ENCODE measurements at places on chromosomes 5 and 9.

GRCh38 chr9:82410306-82410705, 421.7 kb downstream of the SPATA31D1 start:
- DNase-seq = no peak

DNA sequence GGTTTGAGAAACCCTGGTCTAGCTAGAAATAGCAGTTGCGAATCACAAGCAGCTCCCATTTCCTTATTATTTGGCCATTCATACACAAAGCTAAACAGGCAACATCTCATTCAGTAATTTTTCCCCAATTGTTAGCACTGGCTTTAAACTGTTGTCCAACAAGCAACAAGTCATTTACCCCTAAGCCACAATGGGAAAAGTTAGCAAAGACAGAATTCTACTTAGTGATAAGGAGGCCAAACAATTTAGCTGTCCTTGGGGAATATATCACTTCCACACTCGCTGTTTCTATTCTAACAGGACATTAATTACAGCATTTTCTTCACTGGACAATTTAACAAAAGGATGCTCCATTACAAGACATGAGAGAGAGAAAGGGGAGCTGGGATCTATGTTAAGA, 2.8 kb downstream of the MYO10 start:
- DNase-seq = no peak

- DNase-seq = no peak
These were observed 30.2 kb downstream of the BRINP1 start for GRCh38 chr9:119339056-119339455.

DNA sequence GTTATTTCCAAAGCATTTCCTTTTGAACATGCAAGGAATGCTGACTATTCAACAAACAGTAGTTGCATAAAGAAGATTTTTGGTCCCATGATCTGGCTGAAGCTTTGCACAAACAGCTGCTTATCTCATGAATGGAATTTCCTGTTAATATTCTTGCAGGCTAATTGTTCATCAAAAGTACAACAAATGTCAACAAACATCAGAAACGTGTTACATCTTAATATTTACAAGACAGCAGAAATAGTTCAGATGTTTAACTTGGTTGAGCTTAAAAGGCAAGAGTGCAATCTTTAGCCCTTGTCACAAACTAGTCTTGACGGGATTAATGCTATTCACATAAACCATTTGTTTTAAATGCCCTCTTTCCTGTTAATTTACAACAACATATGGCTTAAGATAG, 47.9 kb upstream of the BASP1 start:
- no peak for DNase-seq

GRCh38 chr9:114449236-114449635, 56.0 kb downstream of the WHRN start:
- no peak for DNase-seq

GRCh38 chr5:116525674-116526073, 48.9 kb downstream of the SEMA6A start:
- DNase-seq = no peak

DNA sequence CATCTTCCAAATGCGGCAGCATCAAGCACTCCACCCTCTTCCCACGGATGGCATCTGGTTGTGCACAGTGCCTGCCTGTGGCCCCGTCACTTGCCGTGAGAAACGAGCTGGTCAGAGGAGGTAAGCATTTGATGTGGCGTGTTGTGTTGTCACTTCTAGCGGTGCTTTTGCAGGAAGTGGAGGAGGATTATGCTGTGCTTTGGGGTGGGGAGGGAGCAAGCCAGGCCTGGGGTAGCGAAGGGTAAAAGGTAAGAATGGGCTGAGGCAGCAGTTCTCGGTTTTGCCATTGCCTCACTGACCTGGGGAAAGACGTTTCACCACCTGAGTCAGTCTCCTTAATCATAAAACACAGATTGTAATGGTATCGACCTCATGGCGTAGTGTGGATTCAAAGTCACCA, 2.3 kb upstream of the POMT1 start:
- no peak for DNase-seq

DNA sequence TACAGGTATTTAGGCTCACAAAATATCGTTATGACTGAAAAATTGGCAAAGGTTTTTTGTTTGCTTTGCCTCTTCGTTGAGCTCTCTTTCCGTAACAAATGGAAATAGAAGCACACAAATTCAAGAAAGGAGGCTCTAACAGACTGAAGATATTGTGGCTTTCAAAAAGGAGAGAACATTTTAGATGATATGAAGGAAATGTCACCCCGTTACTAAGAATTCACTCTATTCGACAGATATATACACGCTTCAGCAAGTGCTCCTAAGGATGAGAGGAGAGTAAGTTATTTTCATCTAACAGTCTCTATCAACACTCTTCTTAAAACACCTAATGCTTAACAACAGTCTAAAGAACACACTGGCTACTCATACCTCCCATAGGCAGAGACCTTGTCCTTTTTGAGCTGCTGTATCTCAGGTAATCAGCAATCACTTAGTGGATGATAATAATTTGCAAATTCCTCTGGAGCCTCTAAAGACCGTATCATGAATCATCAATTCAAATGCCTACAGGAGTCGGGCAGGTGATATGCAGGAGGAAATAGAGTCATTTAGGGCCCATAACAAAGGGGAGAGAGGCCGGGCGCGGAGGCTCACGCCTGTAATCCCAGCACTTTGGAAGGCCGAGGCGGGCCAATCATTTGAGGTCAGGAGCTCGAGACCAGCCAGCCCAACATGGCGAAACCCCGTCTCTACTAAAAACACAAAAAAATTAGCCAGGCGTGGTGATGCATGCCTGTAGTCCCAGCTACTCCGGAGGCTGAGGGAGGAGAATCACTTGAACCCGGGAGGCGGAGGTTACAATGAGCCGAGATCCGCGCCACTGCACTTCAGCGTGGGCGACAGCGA, 1.4 kb upstream of the HSDL2 start:
- DNase-seq = peak; percentile 36

- no peak for DNase-seq
These were observed 50.5 kb upstream of the FCN1 start for GRCh38 chr9:134968011-134968822.

- no peak for DNase-seq
These were observed 186.3 kb downstream of the SGCD start for GRCh38 chr5:156513123-156513815.

GRCh38 chr5:150645070-150645700, 4.7 kb downstream of the SYNPO start:
- no peak for DNase-seq

GRCh38 chr5:1103505-1104326, 8.1 kb downstream of the SLC12A7 start:
- DNase-seq = no peak

DNA sequence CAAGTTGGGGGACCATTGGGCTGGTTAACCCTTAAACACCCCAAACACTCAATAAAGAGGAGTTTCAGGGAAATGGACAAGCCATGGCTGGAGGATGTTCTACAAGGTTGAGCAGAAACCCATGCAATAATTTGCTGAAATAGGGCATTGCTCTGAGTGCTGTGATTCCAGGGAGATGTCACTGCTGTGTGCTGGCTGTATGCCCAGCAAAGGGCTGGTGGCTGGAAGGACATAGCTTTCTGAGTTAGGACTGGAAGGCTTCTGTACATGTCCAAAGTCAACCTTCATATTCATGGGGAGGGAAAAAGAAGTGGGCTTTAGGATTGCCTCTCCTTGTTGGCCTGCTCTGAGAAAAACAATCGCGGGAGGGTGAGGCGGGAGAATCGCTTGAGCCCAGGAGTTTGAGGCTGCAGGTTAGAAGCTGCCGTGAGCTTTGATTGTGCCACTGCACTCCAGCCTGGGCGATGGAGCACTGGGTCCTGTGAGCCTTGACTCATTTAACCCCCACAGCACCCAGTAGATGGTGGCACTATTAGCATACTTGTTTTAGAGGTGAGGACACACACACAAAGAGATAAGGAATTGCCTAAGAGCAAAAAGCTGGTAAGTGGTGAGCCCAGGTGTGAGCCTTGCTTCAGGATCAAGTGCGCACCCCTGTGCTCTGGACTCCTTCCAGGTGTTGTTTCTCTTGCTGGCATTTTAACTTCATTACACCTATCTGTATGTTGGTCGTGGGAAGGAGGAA, 20.4 kb downstream of the IL12B start:
- DNase-seq = no peak

GRCh38 chr5:5387777-5388176, 34.7 kb upstream of the ICE1 start:
- DNase-seq = no peak

DNA sequence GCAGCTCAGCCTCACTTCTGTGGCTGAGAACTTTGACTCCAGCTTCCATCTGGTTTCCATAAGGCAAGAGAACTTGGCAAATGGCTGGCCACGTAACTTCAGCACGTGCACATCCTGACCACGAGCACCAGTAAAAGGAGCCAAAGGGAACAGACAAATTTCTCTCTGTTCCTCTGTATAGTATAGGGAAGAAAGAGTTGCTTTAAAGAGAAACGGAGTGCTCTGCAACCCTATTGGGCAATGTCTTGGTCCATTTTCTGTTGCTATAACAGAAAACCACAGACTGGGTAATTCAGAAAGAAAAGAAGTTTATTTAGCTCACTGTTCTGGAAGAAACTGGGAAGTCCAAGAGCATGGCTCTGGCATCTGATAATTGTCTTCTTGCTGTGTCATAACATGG, 558.7 kb downstream of the ACTL7B start:
- DNase-seq = no peak

DNA sequence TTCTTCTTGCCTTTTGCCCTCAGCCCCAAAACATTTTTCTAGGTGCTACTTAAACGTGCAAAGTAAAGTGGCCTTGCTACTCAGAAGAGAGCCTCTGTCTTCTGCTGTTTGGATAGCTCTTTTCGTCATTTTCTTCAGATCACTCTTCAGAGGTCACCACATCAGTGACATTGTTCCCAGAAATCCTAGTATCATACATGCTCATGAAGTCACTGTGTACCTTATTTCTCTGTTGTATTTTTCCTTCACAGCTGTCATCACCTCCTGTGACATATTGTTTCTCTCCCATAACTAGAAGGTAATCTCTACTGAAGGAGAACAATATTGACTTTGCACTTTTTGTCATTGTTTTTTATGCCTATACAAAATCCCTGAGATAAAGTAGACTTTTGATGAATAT, 237.0 kb upstream of the CDH18 start:
- no peak for DNase-seq

GRCh38 chr5:1336106-1336561, 8.8 kb downstream of the CLPTM1L start:
- no peak for DNase-seq

DNA sequence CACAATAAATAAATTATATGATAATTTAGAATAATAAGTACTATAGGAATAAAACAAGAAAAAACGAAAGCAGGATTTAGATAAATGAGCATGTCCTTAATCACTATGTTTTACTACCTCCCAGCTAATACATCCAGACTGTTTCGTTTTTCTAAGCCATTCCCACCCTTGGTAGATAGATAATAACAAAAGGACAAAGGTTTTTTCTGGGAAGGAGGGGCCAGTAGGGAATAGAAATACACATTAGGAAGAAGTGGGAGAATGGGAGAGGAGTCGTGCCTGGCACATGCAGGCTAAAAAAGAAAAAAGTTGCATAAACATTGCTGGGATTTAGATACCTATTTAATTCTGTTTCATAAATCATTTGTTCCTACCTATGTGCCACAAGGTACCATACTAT, 97.1 kb downstream of the MTX3 start:
- no peak for DNase-seq

- no peak for DNase-seq
These were observed 175.8 kb downstream of the ADAMTS6 start for GRCh38 chr5:65305913-65306312.

- no peak for DNase-seq
These were observed 64.5 kb downstream of the MARCHF11 start for GRCh38 chr5:16115140-16115539.

DNA sequence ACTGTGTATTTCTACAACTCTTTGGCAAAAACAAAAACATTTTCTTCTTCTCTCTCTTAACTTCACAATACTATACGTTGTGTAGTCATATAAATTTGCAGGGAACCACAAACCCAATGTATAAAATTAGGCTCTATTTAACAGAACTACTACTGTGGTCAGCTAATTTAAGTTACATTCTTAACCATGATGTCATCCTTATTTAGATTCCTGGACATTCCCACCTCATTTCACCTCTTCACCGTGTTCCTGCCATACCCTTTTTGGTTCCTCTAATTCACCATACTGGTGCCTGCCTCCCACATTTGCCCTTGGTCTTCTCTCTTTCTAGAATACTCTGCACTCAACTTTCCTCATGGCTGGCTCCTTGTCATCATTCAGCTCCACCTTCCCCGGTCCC, 75.7 kb upstream of the SH3GL2 start:
- no peak for DNase-seq

All from H9 (cell line).